NCI-H1105 treated with DMSO at 0.1 percent for 48 hours (cell line): ENCODE measurements at places on chromosomes 16 and 17.
A peak's percentile ranks its signal among the peaks of the same experiment; 100 is the strongest.

DNA sequence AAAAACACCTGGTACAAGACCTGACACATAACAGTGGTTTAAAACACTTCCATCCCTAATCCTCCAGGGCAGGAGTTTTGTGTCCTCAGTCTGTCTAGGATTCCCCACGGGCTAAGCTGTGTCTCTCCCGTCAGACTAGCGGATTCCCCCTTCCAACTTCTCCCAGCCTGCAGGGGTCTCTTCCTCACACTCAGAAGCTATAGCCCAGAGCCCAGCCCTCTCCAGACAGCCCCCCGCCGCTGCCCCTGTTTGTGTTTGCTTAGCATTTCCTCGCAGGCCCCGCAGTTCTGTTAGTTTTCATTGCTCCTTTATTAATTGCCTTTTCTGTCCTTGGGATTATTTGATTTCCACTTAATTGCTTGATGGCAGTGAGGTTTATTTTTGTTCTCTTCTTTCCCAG lies 91.2 kb downstream of the TMEM132E start:
- DNase-seq, result no peak

DNA sequence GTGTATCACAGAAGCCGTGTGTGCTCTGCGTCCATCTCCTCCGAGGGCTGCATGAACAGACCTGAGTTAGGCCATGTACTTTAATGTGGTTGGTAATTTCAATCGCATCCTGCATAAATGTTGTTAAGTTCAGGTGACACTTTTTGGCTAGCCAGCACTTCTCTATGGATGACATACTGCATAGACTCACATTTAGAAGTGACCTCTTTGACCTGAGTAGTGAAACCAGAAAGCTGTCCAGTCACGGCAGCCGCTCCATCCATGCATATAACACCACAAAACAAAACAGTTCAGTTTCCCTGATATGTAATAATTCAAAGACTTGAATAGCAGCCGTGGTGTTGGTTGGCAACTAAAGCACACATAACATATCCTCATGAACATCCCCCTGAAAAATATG lies 94.1 kb downstream of the CYTH1 start:
- no peak for DNase-seq

DNA sequence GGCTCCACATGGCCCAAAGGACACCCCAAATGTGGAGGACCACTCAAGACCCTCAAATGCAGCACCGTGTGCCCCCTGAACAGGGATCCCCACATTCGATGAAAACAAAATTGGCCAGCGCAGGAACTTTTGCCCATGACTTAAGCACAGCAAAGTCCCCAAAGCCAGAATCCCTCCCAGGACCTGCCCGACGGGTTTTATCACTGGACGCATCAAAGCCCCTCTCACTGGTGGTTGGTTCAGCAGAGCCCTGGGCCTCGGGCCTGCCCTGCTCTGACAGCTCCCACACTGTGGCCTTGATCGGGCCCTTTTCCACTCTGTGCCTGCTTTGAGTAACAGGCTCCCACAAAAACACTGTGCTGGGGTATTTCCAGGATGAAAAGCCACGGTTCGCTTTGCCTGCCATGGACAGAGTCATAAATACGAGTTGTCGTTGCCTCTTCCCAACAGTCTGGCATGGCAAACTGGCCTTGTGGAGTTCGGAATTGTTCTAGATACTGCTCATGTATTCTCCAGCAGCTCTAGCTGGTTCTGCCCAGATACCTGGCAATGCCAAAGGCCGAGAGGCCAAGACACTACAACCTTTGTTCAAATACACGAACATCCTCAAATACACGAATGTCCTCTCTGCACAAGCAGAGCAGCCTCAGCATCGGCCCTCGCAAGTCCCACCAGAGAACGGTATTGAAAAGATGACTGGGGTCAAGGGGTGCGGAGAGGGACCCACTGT lies 46.4 kb downstream of the TBC1D16 start:
- no peak for DNase-seq

DNA sequence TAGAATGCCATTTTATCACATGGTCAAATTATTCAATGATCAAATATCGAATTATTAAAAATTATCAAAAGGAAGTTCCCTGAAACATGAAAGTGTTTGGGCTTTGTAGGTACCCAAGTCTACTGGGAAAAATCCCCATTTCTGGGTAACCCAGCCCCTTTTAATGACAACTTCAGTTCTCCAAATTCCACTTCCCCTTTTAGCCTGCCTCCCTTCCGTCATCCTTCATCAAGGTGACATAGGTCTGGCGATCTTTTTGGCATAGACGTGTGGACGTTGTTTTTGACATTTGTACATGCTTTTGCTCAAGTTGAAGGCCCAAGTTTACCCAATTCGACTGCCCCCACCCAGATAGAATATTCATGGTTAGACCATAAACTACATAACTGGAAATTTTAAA lies 660.9 kb downstream of the MAF start:
- no peak for DNase-seq

- DNase-seq, result no peak
Observed at GRCh38 chr16:81374550-81374949, 59.8 kb downstream of the GAN start.

DNA sequence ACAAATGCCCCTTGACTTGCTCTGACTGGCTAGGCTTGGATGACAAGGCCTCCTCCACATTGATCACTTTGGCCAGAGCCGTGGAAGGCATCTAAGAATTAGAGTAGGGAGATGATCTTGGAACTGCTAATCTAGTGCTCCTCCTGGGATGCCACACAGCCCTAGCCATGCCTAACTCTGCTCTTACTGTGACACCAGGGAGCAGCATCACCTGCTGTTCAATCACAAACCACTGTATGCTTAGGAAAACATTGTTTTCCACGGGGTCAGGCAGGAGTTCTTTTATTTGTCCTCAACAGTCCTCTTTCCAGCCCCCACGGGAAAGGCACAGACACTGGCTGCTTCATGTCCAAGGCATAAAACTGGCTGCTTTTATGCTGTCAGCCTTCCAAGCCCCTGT lies 46.3 kb downstream of the C16orf78 start:
- no peak for DNase-seq

- DNase-seq, result no peak
Observed at GRCh38 chr16:69176033-69176800, 10.7 kb upstream of the SNTB2 start.

- DNase-seq, result no peak
Observed at GRCh38 chr17:50832864-50833381, 2.5 kb upstream of the WFIKKN2 start.

- DNase-seq, result no peak
Observed at GRCh38 chr17:70929226-70929625, 759.9 kb downstream of the KCNJ2 start.

DNA sequence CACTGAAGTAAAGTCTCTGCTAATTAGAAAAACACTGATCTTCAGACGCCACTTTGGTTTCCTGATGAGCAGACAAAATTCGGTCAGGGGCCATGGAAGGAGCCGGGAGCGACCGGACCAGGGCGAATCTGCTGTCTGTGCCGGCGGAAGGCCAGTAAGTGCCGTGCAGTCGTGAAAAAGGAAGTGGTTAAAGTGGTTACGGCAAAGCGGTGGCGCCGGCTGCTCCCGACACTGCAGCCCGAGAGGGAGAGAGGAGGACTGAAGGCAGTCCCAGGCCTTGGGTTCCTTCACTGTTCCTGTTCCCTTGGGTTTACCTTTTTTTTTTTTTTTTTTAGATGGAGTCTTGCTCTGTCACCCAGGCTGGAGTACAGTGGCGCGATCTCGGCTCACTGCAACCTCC lies 17.3 kb upstream of the HEXD start:
- no peak for DNase-seq

DNA sequence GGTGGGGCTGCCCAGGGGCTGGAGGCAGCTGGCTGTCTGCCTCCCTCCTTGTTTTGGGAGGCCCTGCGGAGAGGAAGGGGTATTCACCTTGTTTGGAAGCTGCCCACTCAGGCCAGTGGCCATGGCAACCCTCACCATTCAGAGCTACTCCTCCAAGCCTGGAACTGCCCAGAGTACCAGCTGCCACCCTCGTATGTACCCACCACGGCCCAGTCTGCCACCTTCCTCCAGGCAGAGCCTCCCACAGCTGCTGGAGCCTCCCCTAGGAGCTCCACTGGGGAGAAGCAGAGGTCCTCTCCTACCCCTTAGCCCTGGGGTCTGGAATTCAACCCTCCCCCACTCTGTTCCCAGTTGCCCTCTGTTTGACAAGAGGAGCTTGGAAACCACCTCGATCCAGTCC lies 90.7 kb downstream of the AXIN2 start:
- no peak for DNase-seq

- no peak for DNase-seq
Observed at GRCh38 chr16:11399261-11399831, 54.1 kb downstream of the RMI2 start.

DNA sequence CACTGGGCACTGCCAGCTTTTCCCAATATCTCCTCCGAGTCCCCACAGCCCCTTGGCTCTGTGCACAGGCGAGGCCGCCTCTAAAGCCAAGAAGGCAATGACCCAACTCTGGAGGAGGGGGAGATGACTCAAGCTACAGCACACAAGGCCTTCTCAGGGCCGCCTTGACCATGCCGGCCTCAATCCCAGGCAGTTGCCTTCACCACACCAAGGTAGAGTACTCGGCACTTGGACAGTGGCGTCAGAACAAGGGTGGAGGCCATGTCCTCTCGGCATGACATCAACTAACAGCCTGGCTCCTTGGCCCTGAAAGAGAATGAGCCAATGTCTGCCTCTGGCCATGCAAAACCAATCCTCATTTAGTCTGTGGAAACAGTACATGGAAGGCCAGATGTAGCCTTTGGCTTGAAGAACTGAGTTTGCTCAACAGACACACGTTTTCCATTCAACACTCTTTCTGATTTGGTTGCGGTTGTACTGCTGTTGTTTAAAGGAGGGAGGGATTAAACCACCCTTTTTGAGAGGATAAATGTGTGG lies 139.6 kb downstream of the XYLT1 start:
- no peak for DNase-seq

DNA sequence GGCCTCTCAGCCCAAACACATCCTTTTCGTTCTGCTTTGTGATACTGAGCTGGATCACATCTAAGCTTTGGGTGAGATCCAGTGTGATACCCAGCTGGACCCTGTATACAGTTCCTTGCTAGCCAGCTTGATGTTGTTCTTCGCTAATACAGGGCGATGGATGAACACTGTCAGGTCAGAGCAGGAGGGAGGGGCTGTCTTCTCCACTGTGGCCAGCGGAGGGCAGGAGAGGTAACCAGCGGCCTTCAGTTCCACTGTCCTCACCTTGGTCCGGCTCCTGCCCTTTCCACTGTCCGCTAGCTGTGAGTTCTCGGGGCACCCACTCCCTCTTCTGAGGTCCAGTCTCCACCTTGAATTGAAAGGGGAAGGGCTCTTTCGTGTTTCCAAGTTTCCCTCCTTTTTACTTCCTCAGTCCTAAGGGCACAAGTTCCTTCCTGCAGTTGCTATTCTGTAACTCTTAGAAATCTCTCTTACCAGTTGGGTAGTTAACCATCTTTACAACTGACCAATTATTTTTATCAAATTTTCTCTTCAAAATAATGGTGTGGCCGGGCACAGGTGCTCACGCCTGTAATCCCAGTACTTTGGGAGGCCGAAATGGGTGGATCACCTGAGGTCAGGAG lies 3.0 kb upstream of the ZNF213 start:
- DNase-seq, result peak; percentile 4

- DNase-seq, result peak; percentile 12
Observed at GRCh38 chr17:62704381-62704971, 77.0 kb downstream of the MRC2 start.

- no peak for DNase-seq
Observed at GRCh38 chr16:52446080-52446479, 100.9 kb downstream of the TOX3 start.

- no peak for DNase-seq
Observed at GRCh38 chr17:42754782-42755181, 6.2 kb upstream of the RAMP2 start.

- DNase-seq, result no peak
Observed at GRCh38 chr16:46785076-46785845, 37.1 kb upstream of the MYLK3 start.

DNA sequence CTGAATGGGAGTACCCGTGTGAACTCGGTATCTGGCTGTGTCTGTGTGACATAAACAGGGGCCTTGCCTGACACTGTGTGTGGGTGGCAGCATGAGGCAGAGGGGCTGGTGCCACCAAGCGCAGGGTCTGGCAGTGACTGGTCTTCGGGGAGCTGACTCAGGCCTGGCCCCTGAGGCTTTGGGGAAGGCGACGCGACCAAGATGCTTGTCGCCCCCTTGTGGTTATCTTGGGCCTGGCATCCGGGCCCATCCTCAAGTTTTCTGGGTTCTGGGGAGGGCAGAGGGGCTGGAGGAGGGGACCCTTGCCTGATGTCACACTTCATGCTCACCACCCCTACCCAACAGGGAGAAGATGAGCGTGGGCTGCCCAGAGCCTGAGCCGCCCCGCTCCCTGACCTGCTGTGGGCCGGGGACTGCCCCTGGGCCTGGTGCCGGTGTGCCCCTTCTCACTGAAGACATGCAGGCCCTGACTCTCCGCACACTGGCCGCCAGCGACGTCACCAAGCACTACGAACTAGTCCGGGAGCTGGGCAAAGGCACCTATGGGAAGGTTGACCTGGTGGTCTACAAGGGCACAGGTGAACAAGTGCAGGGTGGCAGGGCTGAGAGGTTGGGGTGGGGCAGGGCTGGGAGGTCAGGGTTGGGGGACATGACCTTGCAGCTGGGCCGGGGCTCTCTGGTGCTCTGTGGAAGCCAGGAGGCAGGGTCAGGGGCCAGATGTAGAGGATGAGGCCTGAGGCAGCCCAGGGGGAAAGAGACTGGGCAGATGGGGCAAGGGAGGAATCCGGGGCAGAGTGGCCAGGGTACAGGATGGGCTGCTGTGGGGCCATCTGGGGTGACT lies 24.9 kb downstream of the SBK1 start:
- no peak for DNase-seq

- DNase-seq, result no peak
Observed at GRCh38 chr16:78060295-78060694, 37.9 kb downstream of the CLEC3A start.

DNA sequence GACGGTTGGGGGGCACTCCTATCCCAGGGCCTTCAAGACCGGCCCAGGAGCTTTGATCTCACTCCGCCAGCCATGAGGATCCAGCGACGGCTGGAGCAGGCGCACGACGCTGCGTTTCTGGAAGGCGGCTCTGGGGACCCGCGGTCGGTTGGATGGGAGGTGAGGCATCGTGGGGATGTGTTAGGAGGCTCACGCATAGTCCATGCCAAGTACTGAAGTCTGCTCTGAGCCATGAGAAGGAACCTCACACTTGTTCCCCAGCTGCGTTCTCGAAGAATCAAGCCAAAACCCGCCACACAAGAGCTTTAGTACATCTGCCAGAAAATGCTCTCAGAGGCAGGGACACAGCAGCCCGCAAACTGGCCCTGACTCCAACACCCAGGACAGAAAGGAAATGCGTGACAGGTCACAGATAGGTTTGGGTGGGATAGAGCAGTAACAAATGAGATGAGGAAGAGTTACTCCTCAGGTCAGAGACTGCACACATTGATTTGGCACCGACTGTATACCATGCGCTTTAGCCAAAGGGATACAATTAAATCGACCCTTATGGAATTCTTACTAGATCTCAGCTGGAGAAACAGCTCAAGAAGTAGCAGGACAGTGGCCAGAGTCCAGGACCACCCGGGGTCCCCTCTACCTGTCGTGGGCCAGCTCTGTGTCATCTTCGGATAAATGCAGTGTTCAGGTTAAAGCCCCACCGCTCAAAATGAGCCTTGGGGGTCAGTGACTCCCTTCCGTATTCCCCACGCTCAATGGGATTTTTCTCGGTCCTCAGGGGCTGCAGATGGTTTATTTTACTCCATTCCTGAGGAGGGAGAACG lies 6.7 kb upstream of the GSG1L start:
- DNase-seq, result no peak
